ENCODE measurements at places on chromosomes 3 and 15.
A peak's percentile ranks its signal among the peaks of the same experiment; 100 is the strongest.

- DNase-seq: no peak
Measured at GRCh38 chr3:189999718-190000117, 121.0 kb downstream of the P3H2 start.

DNA sequence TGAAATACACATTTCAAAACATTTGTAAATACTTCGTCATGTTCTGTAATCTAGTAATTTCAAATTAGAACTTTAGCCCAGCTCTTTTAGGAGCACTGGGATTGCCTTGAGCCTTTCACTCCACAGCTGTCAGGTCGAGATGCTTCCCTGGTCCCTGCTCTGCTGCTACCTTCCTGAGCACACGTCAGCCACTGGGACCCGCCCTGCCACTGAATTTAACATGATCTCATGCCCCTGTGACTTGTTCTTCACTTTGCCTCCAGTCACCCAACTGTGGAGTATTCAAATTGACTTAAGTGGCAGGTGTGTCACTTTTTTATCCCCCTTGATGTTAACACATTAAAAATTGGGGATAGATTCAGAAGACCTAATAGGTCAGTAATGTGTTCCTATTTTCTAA lies 3.3 kb downstream of the ARRDC4 start:
- no peak for DNase-seq

- DNase-seq: peak; percentile 81
Measured at GRCh38 chr15:31867536-31868442, 162.5 kb upstream of the CHRNA7 start.

- DNase-seq: no peak
Measured at GRCh38 chr3:118272991-118273390, 761.7 kb downstream of the IGSF11 start.

GRCh38 chr15:33149919-33150318 lies 44.6 kb downstream of the FMN1 start:
- DNase-seq: peak; percentile 57

- no peak for DNase-seq
Measured at GRCh38 chr3:143067201-143067600, 52.4 kb upstream of the CHST2 start.

DNA sequence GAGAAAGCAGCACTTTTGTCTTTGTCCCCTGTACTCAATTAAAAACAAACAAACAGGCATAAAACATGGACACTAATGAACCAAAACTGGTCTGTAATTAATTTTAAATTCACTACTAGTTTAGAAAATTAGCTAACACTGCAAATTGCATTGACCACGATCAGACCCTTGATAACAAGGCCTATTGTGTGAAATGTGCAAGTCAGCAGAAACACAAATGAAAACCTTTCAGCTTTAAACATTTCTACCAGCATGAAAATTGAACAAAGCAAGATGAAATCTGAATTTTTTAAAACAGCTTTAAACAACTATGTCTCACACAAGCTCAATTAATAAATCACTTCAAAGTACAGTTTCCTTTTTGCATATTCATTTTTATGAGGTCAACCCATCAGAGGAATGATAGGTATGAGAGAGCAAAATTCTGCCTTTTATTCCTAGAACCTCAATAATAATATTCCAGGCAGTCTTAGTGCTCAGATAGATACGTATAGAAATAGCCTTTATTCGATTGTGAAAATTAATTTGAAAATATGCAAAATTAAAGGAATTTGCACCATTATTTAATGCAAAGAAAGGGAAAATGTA lies 27.0 kb upstream of the CHMP2B start:
- no peak for DNase-seq

GRCh38 chr3:194851254-194851653 lies 165.6 kb downstream of the FAM43A start:
- no peak for DNase-seq

DNA sequence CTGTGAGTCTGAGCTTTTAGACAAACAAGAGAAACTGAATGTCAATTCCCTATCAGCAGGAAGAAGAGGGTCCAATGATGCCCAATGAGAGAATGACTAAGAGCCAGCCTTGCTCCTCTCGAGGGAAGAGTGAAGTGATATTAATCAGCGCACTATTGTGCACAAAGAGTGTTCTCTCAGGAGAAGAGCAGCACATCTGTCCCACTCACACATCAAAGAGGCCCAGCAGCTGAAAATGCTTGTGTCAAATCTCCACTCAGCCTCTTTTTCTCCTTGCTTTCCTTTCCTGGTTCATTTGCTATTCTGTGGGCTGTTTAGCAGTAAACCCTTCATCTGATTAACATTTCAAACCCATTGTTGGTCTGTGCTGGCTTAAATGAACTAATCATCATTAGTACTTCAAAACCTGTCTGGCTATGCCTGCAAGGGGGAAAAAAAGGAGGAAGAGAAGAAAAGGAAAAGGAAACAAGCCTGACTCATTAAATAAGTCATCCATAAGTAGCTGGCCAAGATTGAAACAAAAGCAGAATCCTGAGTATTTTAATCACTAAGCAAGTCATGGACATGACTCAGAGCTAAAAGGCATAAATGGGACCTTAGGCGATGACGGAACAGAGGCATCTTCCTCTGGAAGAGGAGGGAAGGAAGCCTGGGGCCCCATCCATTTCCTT lies 912.7 kb downstream of the TUSC7 start:
- DNase-seq: no peak

GRCh38 chr3:194311000-194311399 lies 40.1 kb downstream of the CPN2 start:
- no peak for DNase-seq

DNA sequence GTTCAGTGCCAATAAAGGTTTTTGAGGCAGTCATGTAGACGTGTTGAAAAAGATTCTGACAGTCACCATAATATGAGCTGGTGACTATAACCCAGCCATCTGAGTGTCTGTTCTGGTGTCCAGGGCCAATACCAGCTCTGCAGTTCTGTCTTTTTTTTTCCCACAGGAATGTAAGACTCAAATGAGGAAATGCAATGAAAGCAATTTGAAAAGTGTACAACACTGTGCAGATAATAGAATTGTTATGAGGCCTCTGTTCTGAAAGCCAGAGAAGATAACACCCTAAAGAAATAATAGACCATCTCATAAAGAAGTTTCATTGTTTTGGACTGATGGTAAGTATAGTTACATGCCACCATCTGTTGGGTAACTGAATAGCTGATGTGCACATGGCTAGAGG lies 57.1 kb downstream of the CLDN1 start:
- no peak for DNase-seq

DNA sequence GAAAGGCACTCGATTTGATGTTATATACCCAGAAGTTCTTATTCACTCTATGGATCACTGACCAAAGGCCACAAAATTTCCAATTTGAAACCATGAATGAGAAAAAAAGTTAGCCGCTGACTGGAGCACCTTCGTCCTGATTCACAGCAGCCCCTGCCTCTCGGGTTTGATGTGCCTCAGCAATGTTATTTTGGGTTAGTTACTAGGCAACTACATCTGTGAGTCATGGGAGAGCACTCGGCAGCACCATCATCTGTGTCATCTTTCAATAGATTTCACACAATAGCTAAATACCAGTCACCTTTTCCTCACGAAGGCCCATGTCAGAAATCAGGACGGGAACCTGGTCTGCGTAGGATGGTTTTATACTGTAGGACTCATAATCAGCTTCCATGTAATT lies 269.2 kb downstream of the ZBBX start:
- DNase-seq: no peak
